GM04503 (cell line): ENCODE measurements at places on chromosomes 5 and 9.

DNA sequence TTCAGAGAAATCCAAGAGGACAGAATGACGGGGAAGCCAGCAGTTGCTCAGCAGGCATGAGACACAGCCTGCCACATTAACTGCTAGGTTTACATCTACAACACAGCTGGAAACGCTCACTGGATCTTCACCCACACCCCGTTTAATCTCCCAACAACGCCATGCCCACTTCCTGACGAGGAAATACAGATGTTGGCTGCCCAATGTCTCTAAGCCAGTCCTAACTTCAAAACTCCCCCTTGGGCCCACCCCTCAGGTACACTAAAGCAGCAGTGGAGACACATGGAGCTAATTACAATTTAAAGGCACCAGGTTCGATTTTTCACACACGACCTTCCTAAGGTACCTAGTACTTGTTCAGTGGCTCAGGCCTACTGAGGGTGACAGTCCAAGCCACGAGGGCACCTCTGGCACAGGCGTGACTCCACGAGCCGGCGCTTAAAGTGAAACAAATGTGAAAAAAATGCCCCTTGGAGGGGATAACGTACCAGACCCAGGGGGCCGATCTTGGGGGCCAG lies 904 bp downstream of the RPL12 start:
- no peak for DNase-seq

DNA sequence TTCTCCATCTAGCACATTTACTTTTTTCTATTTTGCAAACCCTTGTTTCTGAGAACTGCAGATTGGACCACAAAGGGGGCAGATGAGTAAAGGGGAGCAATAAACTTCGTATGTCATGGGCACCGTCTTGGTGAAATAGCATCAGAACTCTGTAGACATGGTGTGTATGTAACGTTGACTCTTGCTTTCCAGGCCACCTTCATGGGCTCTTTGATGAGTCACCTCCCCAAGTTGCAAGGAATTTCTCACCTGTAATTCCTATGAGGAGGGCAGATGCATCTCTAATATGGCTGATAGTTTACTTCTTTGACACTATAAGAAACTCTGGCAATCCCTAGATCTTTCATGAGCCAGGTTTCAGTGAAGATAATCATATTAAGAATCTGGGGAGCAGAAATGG lies 163.4 kb upstream of the PLPPR1 start:
- no peak for DNase-seq

GRCh38 chr5:78537821-78538220 lies 110.8 kb downstream of the LHFPL2 start:
- DNase-seq, result no peak

DNA sequence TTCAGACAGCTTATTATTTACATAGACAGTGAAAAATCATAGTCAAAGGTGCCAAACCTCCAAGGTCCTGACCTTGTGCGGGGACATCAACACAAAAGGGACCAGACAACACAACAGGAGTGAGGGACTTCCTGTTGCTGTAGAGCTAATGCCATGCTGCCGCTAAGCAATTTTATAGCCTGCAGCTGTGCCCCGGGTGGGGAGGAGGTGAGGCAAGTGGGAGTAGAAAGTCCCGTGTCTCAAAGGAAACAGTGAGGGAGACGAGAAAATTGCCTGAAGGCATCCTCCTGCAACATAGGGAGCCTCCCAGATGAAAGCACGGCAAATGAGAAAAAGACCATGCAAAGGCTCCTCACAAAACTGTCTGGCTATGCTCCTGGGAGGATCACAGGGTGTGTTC lies 58.8 kb downstream of the CAAP1 start:
- no peak for DNase-seq

GRCh38 chr5:131589510-131590348 lies 45.3 kb downstream of the RAPGEF6 start:
- no peak for DNase-seq

GRCh38 chr9:34582787-34583186 lies 6.7 kb downstream of the CNTFR start:
- DNase-seq, result no peak

DNA sequence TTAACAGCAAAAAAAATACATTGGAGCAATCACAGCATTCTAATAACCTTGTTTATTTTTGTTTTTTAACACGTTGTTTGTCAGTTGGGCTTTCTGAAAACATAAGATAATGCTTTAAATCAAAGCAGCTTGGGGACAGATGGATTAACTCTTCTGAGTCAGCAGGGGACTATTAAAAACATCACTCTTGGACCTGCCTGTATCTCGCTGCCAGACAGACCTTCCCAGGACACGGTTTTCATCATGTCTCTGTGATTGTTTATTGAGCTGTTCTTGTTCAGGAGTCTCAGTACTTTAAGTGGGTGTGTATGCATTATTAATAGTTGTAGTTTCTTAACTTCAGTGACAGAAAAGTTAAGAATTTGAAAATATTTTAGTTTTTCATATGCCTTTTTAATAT lies 173.2 kb downstream of the SH3GL2 start:
- no peak for DNase-seq

- no peak for DNase-seq
Measured at GRCh38 chr5:161095953-161096352, 243.9 kb upstream of the ATP10B start.

DNA sequence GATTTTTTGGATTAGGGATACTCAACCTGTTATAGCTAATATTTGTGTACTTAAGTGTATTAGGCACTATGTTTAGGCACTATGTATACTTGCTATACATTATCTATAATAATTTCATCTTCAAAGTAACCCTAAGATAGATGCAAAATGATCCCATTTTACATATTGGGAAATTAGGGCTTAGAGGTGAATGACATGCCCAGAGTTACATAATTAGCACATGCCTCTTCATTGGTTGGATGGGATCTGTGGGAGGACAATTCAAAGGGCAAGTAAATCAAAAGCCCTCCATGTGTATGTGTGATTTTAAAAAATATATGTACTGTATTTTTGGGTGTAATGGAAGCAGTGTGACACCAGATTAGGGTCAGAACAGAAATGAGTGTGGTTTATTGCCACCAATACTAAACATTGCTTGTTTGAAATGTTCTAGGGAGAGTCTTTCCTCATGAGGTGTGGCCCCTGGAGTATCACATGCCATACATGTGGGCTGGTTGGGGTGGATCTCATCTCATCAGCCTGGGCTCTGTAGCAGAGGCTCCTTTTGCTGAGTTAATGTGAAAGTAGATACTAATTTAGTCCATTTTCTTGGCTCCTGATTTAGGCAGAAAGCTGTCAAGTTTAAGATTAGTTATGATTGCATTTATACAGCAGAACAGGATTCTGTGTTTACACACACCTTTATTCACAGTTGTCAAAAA lies 5.5 kb downstream of the C9orf85 start:
- DNase-seq, result no peak
